MCF 10A (cell line): ENCODE measurements at places on chromosomes 2 and 18. TPM values are rescaled to one million over a fixed set of nuclear protein-coding genes. Genes with fewer than 3 reads are reported as not detected.

Gene PSD4
- total RNA-seq = 9.6 and 13.2 TPM in 2 replicates

Gene PSMA8
- total RNA-seq = not detected in 2 replicates

Gene IMPACT
- 88.3 and 97.2 TPM in 2 replicates for total RNA-seq

Gene TNS1
- 2.9 and 3.3 TPM in 2 replicates for total RNA-seq

Gene ACKR3
- total RNA-seq = 0.29 and 0.61 TPM in 2 replicates

Gene MROH2A
- not detected in 2 replicates for total RNA-seq

Gene CLEC4F
- total RNA-seq = not detected in 2 replicates

Gene IL18RAP
- not detected in 2 replicates for total RNA-seq

Gene CFAP221
- total RNA-seq = not detected in 2 replicates

Gene PAX3
- total RNA-seq = not detected in 2 replicates

Gene CFAP210
- total RNA-seq = not detected in 2 replicates

Gene AMER3
- total RNA-seq = not detected in 2 replicates

Gene DIPK1C
- total RNA-seq = not detected in 2 replicates

Gene STON1
- total RNA-seq = 0.23 and 0.42 TPM in 2 replicates

Gene GRB14
- total RNA-seq = 1.5 and 2.0 TPM in 2 replicates

Gene ARHGAP15
- total RNA-seq = 0.61 TPM in 1 of 2 replicates, not detected in the other

Gene SRD5A2
- not detected in 2 replicates for total RNA-seq

Gene EPB41L3
- not detected in 2 replicates for total RNA-seq

Gene ELAC1
- total RNA-seq = 10.8 and 14.0 TPM in 2 replicates

Gene GIGYF2
- 71.1 and 90.3 TPM in 2 replicates for total RNA-seq

Gene GORASP2
- 140 and 168 TPM in 2 replicates for total RNA-seq

Gene THOC1
- total RNA-seq = 40.9 and 44.6 TPM in 2 replicates

Gene OR6B2
- total RNA-seq = not detected in 2 replicates

Gene LTBP1
- 99.0 and 119 TPM in 2 replicates for total RNA-seq

Gene IL36A
- total RNA-seq = not detected in 2 replicates

Gene TMEM169
- 0.25 and 0.35 TPM in 2 replicates for total RNA-seq

Gene SEMA4F
- total RNA-seq = 5.2 and 7.0 TPM in 2 replicates

Gene CCDC85A
- 0.16 and 0.20 TPM in 2 replicates for total RNA-seq
